ENCODE measurements at places on chromosomes 2 and 18. TPM values are rescaled to one million over a fixed set of nuclear protein-coding genes. Genes with fewer than 3 reads are reported as not detected.

Gene G6PC2
- total RNA-seq, result 0.24 TPM

Gene LYG2
- total RNA-seq, result not detected

GRCh38 chr2:241777686-241778627 lies 1.3 kb downstream of the GAL3ST2 start:
- DNase-seq, result no peak

DNA sequence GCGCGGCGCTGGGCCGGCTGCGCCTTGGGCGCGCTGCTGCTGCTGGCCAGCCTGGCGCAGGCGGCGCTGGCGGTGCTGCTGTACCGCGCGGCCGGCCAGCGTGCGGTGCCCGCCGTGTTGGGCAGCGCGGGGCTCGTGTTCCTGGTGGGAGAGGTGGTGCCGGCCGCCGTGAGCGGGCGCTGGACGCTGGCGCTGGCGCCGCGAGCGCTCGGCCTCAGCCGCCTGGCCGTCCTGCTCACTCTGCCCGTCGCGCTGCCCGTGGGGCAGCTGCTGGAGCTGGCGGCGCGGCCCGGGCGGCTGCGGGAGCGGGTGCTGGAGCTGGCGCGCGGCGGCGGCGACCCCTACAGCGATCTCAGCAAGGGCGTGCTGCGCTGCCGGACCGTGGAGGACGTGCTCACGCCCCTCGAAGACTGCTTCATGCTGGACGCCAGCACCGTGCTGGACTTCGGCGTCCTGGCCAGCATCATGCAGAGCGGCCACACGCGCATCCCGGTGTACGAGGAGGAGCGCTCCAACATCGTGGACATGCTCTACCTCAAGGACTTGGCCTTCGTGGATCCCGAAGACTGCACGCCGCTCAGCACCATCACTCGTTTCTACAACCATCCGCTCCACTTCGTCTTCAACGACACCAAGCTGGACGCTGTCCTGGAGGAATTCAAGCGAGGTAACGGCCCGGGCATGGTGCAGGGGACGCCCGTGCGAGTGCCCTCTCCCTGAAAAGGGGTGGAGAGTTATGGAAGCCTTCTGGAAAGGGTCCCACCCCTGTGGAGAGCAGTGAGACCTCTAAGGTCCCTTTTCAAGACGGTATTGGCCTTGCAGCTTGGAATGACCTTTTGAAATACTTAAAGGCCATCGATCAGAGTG lies 1.0 kb downstream of the CNNM3 start:
- no peak for DNase-seq

DNA sequence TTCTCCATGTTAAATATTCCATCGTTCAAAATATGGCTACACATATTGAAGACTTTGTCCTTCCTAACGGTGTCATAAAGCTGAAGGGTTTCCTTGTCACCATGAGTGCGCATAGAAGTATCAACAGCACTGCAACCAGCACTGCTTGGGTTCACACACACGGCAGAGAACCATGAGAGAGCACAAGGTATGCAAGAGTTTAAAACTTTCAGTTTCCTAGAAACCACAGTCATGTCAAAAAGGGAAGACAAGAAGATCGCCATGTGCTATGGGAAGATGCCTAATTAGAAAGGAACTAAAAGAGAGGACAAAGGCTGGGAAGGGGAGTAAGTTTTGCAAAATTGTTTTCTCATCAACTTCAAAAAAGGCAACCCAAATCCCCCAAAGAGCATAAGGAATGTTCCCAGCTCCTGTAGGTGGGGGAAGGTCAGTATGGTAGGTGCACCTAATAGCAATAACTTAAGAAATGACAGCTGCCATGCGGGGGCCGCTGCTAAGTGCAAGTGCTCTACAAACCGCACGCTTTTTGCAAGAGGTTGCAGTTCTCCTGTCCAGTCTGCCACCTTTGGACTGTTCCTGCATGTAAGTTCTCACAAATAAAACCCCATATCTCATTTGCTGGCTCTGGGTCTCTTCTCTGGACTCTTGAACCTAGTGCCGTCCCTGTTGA lies 136.8 kb downstream of the TMEM163 start:
- DNase-seq, result no peak

GRCh38 chr2:239579524-239580198 lies 178.8 kb upstream of the HDAC4 start:
- DNase-seq, result no peak

GRCh38 chr18:5662586-5663090 lies 118.8 kb upstream of the EPB41L3 start:
- no peak for DNase-seq

GRCh38 chr2:222423632-222424275 lies 589 bp upstream of the SGPP2 start:
- DNase-seq, result no peak

Gene ARHGAP15
- total RNA-seq, result 54.2 TPM

GRCh38 chr18:72833471-72833870 lies 34.3 kb downstream of the NETO1 start:
- DNase-seq, result no peak

DNA sequence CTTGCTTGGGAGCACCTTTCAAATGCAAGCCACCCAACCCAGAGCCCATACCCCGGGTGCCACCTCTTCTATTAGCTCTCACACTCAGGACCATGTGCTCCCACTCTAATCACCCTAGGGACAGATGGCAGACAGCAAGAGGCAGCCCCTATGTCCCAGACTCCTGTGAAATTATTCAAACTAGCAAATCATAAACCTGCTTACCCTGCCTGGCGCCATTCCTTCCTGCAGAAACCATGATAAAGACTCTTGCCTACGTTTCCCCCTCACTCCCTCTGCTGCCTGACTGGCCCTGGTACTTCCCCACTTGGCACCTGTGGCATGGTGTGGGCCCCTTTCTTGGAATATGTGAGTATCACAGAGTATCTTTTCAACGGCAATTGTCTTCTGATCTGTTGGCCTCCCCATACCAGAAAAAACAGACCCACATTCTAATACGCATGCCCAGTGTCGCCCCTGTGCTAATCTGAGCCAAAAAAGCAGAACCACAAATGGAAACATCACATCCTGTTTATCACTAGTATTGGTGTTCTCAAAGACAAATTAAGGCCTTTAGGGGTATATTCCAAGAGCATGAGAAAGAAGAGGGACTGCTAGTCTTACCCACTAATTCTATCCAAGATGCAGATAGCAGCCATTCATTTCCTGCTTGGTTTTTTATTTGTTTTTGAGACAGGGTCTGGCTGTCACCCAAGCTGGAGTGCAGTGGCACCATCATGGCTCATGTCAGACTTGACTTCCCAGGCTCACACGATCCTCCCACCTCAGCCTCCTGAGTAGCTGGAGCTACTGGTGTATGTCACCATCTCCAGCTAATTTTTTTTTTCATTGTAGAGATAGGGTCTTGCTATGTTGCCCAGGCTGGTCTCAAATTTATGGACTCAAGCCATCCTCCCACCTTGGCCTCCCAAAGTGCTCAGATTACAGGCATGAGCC lies 44.1 kb upstream of the TTC39C start:
- DNase-seq, result no peak

Gene WNT6
- 3.9 TPM for total RNA-seq

Gene PLCD4
- 7.2 TPM for total RNA-seq

GRCh38 chr2:1856922-1857321 lies 112.6 kb upstream of the PXDN start:
- no peak for DNase-seq

Gene LRRTM1
- total RNA-seq, result 1.4 TPM

- peak; percentile 51 for DNase-seq
Measured at GRCh38 chr2:69645031-69645431, 1.5 kb upstream of the AAK1 start.

GRCh38 chr2:235779444-235779896 lies 285.6 kb downstream of the AGAP1 start:
- peak; percentile 70 for DNase-seq

Gene AKAIN1
- total RNA-seq, result not detected

Gene XDH
- 0.24 TPM for total RNA-seq

- DNase-seq, result peak; percentile 28
Measured at GRCh38 chr18:32549248-32550110, 78.8 kb upstream of the GAREM1 start.
